ENCODE measurements at places on chromosomes 12 and 14.

DNA sequence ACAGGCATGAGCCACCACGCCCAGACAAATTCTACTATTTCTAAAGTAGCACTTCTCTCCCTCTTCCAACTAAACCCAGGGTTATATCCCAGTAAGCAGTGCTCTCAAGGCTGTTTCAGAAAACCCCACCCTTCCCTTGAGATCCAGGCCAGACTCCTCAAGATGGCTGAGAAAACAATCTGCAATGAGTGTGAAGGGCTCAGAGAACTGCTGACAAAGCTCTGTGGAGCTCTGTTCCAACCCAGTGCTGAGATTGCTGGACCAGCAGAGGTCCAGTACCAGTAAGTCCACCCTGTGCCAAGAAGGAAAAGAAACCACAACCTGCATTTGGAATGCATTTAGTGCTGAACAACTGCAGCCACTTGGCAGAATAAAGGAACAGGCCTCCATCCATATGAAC, 3.7 kb upstream of the IFFO1 start:
- no peak for DNase-seq

GRCh38 chr12:53495903-53496751, 3.1 kb downstream of the MAP3K12 start:
- DNase-seq = no peak

DNA sequence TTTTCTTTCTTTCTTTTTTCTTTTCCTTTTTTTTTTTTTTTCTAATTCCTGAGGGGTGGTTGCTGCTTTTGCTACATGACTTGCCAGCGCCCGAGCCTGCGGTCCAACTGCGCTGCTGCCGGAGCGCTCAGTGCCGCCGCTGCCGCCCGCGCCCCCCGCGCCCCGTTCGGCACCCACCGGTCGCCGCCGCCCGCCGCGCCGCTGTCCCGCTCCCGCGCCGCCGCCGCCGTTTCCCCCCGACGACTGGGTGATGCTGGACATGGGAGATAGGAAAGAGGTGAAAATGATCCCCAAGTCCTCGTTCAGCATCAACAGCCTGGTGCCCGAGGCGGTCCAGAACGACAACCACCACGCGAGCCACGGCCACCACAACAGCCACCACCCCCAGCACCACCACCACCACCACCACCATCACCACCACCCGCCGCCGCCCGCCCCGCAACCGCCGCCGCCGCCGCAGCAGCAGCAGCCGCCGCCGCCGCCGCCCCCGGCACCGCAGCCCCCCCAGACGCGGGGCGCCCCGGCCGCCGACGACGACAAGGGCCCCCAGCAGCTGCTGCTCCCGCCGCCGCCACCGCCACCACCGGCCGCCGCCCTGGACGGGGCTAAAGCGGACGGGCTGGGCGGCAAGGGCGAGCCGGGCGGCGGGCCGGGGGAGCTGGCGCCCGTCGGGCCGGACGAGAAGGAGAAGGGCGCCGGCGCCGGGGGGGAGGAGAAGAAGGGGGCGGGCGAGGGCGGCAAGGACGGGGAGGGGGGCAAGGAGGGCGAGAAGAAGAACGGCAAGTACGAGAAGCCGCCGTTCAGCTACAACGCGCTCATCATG, 654 bp downstream of the FOXG1 start:
- no peak for DNase-seq

GRCh38 chr14:25522116-25522515, 472.2 kb upstream of the STXBP6 start:
- no peak for DNase-seq

DNA sequence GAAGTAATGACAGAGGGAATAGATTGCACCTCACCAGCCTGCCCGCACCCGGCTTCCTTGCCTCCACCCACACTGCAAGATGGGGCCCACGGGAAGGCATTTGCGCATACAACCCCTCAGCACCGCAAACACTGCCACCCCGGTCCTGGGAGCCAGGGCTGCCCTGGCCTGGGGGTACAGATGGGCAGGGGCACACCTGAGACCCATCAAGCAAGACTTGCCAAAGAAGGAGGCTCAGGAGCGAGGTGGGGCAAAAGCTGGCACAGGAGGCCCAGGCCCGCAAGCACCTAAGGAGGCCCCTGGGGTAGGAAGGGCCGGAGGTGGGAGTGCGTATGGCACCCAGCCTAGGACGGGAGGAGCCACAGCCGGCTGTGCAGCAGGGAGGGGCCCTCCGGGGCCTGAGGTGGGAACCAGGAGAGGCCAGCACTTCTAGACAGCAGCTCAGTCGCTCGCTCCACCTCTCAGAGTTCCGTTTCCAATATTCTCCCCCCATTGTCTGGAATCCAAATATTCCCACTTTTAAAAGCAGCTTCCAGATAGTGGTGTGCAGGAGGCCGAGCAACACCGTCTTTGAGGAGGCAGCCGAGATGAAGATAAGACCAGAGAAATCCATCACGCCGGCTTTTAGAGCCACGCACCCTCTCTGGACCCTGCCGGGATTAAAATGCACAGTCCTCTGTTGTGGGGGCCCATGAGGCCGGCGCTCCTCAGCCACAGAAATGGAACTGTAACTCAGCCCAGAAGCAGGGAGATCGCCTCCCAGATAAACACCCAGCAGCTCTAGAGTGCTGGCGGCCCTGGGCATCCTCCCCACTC, 12.2 kb upstream of the C14orf180 start:
- no peak for DNase-seq
